ENCODE measurements at places on chromosomes 16 and 17.

DNA sequence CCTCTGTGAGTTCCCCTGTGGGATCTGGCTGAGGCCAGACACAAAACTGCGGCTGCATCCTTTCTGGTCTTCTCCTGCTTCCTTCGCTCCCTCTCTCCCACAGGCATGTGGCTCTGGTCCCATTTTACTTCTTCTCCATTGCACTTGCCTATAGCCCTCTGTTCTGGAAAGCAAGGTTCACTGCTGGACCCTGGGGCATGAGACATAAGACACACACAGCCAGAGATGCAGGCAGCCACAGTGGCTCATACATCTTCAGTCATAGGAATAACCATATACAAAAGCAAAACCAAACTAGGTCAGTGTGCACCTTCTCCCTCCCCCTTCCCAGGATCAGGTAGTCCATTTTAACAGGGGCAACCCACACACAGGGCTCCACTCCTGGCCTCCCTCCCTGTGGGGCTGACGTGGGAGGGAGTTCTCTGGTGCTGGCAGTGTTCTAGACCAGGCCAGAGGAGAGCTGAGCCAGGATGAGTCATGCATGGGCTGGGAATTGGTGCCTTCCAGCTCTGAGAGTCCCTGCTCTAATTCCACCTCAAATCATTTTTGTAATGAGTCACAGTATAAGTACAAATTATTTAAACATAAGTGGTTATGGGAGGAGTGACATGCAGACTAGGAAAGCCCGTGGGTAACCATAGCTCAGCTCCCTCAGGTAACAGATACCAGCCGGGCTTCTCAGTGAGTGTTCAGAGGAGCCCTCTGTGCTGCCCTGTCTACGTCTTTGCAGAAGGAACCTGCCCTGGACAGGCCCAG is 58.0 kb downstream of the ASIC2 start:
- DNase-seq: no peak

GRCh38 chr17:10336393-10336792 is 36.4 kb downstream of the MYH13 start:
- DNase-seq: no peak

GRCh38 chr17:70099884-70100283 is 24.9 kb downstream of the KCNJ16 start:
- no peak for DNase-seq

DNA sequence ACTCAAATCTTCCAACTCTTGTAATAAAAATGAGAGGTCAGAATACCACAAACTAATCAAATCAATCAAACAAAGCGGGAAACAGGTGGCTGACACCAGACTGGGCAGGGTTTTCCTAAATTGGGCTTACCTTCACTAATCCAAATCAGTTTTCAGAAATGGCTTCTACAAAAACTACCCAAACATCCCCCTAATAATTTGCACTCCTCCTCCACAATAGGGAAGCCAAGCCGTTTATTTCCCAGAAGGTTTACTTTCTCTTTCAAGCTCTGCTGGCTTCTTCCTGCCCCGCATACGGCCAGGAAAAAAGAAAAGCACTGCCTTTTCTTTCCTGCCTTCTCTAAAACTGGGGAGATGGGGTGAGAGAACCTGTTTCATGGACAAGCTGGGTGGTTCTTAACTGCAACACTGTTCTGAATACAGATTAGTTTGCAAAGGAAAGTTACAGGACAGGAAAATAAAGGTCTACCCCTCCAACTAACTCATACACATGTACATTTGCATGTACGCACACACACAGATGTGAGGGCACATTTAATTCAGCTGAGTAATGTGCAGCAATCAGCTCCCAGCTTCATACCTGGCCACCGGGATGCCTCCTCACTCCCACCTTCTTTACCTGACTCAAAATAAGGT is 9.2 kb downstream of the STAT3 start:
- DNase-seq: no peak

DNA sequence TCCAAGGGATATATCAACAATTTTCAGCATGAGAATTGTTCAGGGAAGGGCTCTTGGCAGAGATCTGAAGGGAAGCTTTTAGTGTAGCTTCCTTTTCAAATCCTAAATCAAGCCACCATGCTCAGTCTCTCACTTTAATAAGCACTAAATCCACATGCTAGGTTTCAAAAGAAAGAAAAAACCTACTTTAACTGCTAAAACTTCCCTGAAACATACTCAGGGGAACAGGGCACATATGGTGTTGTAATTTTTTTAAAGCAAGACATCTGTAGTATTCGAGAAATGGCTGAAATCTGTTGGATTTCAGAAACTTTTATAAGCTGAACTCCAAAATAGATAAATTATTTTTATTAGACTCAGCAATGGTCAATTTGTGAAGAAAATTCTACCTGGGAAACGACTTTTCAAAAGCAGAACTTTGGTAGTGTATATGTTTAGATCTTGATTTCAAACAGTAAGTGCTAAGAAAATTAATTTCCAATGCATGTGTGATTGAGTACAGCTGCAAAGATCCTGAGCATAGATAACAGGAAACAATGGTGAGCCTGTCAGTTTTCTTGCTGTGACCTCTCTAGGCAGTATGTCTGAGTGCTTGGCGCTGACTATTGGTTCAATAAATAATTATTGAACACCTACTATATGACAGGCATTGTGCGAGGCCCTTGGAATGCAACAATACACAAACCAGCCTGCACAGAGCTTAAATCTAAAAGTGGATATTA is 804.5 kb upstream of the SOX9 start:
- DNase-seq: no peak

DNA sequence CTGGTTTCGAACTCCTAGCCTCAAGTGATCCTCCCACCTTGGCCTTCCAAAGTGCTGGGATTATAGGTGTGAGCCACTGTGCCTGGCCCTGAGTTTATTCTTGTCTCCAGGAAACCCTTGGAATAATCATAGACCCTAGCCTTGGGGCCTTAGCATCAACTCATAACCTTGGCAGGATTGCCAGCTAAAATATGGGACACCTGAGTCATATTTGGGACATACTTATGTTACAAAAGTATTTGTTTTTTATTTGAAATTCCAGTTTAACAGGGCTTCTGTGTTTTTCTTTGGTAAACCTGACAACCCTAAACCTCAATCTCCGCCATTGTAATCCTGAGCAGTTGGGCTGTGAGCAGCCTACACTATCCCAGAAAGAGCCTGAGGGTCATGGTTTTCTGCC is 28.6 kb upstream of the TNS4 start:
- no peak for DNase-seq

GRCh38 chr17:59695945-59696681 is 11.1 kb downstream of the PTRH2 start:
- DNase-seq: no peak

DNA sequence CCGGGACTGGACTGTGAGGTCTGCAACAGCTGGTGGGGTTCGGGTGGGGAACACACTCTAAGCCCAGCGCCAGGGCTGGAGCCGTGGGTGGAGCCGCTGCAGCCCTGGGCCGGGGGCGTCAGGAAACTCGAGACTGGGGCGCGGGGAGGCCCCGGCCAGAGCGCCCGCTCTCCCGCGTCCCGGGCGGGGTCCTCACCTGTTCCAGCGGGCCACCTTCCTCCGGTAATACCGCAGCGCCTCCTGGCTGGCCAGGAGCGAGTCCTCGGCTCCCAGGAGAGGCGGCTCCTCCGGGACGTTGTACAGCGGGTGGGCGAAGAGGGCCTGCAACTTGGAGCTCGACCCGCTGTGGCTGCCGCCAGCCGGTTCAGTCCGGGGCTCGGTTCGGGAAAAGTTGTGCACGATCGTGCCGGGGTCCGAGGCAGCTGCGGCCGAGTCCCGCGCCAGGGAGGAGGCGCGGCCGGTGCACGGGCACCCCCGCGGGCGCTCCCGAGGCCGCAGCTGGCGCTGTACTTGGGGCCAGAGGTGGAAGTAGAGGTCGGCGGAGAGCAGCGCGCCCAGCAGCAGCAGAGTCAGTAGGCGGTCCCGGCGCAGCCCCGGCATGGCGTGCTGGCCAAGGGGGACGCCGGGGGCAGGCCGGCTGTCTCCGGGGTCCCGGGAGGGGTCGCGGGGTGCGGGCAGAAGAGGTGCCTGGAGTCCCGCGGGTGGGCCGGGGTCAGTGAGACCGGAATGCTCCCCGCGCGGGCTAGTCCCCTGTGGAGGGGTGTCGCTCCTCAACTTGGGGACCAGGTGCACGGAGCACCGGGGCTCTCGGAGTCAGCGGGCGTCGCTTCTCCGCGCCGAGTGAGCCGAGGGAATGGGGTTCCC is 868 bp downstream of the FAM20A start:
- no peak for DNase-seq

DNA sequence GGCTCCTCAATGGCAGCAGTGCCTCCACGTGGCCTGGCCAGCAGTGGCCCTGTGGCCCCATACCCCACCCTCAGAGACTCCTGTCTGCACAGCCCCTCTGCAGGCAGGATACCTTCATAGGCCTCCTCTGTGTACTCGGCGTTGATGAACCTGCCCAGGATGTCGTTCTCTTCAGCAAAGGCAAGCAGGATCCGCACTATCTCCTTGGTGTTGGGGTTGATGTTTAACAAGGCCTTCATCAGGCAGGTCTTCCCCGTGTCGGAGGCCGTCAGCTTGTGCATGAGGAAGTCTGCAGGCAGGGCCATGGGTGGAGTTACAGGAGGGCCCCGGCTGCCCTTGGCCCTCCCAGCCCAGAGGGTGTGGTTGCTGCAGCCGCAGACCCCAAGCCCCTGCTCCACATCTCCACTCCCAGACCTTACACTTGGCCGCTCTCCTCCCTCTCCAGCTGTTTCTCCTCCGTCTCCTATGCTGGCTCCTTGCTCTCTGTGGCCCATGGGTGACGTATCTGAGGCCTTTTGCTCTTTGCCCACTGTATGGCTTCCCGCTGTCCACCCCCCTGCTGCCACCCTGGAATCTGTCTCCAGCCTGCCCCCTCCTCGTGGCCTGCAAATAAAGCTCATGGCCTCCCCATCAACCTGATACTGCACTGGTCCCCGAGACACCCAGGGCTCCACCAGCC is 15.1 kb downstream of the TRPV3 start:
- no peak for DNase-seq

GRCh38 chr17:45038728-45039634 is 12.5 kb downstream of the DCAKD start:
- no peak for DNase-seq

GRCh38 chr16:4372001-4372577 is 441 bp downstream of the VASN start:
- DNase-seq: no peak
